ENCODE measurements at places on chromosomes 1 and 21. TPM values are rescaled to one million over a fixed set of nuclear protein-coding genes. Genes with fewer than 3 reads are reported as not detected.

DNA sequence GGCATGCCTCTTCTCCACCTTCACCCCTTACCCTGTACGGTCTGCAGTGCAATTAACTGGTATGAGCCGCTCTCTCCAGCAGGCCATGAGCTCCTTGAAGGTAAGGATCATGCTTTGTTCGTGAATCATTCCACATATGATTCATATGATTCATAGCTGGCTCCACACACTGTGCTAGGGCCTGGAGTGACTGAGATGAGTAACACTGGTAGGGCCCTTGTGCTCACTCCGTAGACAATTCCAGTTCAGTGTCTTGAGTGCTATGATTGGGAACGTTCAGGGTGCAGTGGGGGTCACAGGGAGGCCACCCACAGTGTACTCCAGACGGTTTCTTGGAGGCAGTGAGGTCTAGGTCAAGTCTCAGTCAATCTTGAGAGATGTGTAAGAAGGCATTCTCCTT is 239.8 kb downstream of the LMX1A start:
- no peak for DNase-seq

GRCh38 chr1:64669098-64669675 is 75.7 kb upstream of the RAVER2 start:
- DNase-seq: no peak

GRCh38 chr1:66951513-66951912 is 26.7 kb downstream of the MIER1 start:
- DNase-seq: no peak

DNA sequence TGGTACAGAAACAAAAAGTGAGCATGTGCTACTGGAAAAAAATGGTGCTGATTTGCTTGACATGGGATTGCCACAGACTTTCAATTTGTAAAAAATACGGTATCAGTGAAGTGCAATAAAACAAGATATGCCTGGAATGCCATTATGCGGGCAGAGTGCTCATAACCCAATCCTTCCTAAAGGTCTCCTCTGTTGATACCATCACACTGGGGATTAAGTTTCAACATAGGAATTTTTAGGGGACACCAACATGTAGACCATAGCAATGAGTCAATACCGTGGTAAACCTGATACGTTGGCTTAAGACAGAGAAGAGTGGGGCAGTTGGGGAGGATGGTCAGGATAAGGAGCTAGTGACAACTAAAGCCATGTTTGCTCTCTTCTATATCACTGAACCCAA is 20.5 kb downstream of the MX1 start:
- no peak for DNase-seq

- no peak for DNase-seq
These were observed 33.1 kb downstream of the PTPRU start for GRCh38 chr1:29269382-29269781.

- DNase-seq: peak; percentile 3
These were observed 11.9 kb downstream of the PODN start for GRCh38 chr1:53073868-53074311.

DNA sequence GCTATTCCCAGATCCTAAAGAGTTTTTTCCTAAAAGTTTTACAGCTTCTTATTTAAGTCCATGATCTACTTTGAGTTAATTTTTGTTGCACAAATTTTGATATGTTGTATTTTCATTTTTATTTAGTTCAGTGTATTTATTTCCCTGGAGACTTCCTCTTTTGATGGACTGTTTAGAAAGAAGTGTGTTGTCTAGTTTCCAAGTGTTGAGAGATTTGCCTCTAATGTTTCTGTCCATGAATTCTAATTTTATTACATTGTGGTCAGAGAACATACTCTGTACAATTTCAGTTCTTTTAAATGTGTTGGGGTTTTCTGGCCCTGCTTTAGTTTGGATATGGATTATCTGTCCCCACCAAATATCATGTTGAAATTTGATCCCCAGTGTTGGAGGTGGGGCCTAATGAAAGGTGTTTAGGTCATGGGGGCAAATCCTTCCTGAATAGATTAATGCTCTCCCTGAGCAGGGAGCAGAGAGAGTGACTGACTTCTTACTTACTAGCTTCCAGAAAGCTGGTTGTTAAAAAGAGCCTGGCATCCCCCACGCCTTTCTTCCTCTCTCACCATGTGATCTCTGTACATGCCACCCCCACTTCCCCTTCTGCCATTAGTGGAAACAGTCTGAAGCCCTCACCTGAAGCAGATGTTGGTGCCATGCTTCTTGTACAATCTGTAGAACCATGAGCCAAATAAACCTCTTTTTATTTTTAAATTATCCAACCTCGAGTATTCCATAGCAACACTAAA is 4.6 kb downstream of the CHD1L start:
- no peak for DNase-seq

GRCh38 chr1:6417961-6418667 is 1.6 kb downstream of the HES2 start:
- no peak for DNase-seq

GRCh38 chr1:67540025-67540732 is 110.0 kb upstream of the SERBP1 start:
- no peak for DNase-seq

The CASZ1 gene
- 2.0 TPM for total RNA-seq

DNA sequence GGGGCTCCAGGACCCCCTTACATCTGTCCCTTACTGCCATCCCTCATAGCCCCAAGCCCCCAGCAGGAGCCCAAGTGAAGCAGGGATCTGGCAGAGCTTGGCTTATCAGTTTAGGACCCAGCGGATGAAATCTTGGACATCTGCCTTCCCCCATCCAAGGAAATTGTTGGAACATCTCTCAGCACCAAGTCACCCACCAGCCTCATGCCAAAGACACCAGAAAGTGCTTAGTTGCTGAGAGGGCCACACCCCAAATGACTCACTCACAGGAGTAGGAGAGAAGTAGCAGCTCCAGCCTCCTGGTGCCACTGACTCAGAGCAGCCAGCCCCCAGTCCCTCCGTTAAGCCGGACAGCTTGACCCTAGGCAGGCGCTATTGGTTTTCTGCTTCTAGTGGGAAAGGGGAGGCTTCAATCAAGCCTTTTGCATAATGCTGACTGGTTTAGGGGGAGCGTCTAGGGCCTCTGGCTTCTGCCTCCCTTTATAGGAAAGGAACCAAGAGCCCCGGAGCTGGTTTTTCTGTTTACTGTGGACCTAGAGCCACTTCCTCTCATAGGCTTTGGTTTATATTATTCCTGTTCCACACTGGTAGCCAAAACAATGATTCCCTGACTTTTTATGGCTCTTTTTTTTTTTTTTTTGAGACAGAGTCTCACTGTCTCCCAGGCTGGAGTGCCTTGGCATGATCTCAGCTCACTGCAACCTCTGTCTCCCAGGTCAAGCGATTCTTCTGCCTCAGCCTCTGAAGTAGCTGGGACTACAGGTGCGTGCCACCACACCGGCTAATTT is 114.2 kb upstream of the IPO9 start:
- no peak for DNase-seq

DNA sequence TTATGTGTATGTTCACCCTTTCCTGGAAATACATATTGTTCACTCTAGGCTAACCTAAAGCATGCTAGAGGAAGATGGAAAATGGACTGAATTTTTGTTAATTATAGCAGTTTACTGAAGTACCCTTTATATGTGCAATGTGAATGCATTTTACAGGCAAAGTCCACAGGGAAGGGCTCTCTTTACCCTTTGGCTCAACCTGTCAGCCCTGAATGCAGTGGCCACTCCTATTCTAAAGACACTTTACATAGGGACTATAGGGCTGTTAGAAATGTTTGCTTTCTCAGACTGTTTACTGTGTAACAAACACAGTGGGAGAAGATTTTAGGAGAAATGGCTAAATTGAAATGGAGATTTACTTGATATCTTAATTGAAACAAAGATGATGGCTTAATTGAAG is 78.5 kb downstream of the BRINP2 start:
- DNase-seq: no peak

All from activated naive CD4-positive, alpha-beta T cell treated with anti-CD3 and anti-CD28 coated beads for 36 hours (primary cell).